Activated CD8-positive, alpha-beta memory T cell treated with anti-CD3 and anti-CD28 coated beads, Interleukin-2, amount 10 ng/mL, durations not matched to agents 7 days and 5 days (primary cell): ENCODE measurements at places on chromosomes 1 and 21. TPM values are rescaled to one million over a fixed set of nuclear protein-coding genes. Genes with fewer than 3 reads are reported as not detected.

VTCN1 gene
- total RNA-seq, result not detected

RXFP4 gene
- not detected for total RNA-seq

PRKCZ gene
- 6.8 TPM for total RNA-seq

IFNAR1 gene
- 26.2 TPM for total RNA-seq

MED8 gene
- 43.6 TPM for total RNA-seq

KIRREL1 gene
- total RNA-seq, result not detected
